Prostate gland (tissue), 2 donors: ENCODE measurements at places on chromosomes 3 and 15. TPM values are rescaled to one million over a fixed set of nuclear protein-coding genes. Genes with fewer than 3 reads are reported as not detected.

DNA sequence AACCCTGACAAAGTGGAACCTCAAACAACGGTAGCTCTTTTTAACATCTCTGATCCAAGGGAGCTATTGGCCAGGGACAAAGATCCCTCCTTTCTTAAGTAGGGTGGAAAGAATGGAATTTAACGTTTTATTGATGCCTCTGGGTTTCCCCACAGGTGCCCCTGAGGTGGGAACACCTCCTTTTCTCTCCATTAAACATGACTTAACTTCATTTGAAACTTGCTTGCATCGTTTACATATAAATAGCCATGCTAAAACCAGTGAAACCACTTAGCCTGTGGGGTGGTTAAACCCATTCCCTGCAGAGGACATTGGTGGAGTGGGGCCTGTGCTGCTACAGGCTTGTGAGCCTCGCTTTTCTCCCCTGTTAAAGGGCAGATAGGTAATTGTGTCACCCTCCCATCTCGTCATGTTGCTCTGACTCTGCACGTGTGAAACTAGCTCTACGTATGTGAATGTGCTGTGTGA, 9.7 kb downstream of the CGNL1 start:
- no peak for DNase-seq

DNA sequence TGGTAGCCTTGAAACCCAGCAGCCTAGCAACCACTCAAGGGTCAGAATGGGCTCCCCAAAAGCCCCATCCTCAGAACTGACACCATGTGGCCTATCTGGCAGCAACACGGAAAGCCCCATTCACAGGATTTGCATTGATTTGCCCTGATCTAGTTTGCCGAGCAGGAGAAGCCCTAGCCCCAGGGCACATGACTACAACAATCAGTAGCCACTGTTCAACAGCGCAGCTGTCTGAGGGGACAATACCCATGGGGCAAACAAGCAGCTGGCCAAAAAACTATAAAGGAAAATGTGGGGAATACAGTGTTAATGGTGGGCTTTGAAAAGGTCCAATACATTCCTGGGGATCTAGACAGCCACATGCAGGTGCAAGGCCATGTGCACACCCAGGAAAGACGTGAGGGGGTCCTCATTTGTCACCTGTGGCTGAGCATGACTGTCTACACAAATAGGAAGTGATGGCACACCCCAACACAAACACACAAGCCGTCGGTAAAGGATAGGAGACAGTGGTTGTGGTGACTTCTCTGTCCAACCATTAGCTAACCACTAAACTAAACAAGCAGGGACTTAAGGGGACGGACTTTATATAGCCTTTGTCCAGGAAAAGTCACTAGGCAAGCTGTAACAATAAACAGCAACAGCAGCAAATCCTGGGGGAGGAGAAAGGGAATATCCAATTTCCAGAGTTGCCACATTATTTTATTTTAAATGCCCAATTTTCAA, 113.7 kb downstream of the LRIG1 start:
- no peak for DNase-seq

GRCh38 chr15:72813345-72814004, 29.9 kb upstream of the ADPGK start:
- DNase-seq = no peak

KLF15 gene
- total RNA-seq = 72.6 TPM
